RCC 7860 (cell line): ENCODE measurements at places on chromosomes 12 and 14.

DNA sequence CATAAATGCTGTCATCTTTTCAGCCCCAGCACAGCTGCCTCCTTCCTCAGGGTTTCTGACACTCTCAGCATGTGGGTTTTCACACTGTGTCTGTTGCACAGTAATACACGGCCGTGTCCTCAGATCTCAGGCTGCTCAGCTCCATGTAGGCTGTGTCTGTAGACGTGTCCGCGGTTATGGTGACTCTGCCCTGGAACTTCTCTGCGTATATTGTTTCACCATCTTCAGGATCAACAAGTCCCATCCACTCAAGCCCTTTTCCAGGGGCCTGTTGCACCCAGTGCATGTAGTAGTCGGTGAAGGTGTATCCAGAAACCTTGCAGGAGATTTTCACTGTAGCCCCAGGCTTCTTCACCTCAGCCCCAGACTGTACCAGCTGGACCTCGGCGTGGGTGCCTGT is 1210.6 kb downstream of the TMEM121 start:
- no peak for DNase-seq

DNA sequence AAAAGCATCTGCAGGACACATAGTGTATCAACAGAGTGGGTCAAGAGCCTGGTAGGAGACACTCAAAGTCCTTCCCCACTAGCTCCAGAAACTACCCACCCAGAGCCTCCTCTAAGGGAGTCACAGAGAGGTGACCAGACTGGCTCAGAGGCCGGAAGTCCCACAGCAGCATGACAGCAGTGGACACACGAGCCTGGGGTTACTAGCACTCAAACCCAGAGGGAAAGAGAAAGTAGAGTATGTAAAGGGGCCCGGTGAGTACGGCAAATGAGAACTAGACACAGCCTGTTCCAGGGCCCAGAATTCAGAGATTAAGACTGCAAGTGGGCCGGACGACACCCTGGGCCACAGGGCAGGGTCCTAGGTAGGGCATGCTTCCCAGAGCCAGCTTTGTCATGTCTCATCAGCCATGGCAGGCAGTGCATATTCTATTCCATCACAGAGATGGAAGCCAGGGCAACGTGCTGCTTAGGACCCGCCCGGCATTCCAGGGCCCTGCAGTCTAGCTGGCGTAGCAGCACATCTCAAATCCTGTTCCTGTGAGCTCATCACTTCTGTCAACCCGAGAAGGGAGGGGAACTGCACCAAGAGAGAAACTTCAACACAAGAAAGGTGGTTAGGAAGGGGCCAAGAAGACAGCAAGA is 4.2 kb downstream of the IFFO1 start:
- peak; percentile 62 for DNase-seq

GRCh38 chr14:30131581-30132097 is 204.0 kb upstream of the PRKD1 start:
- no peak for DNase-seq

- peak; percentile 87 for DNase-seq
These were observed 27.7 kb downstream of the UBR7 start for GRCh38 chr14:93234798-93235197.

- no peak for DNase-seq
These were observed 396.1 kb downstream of the NAV3 start for GRCh38 chr12:78226763-78227162.

GRCh38 chr14:32372154-32372553 is 43.1 kb downstream of the AKAP6 start:
- peak; percentile 32 for DNase-seq

DNA sequence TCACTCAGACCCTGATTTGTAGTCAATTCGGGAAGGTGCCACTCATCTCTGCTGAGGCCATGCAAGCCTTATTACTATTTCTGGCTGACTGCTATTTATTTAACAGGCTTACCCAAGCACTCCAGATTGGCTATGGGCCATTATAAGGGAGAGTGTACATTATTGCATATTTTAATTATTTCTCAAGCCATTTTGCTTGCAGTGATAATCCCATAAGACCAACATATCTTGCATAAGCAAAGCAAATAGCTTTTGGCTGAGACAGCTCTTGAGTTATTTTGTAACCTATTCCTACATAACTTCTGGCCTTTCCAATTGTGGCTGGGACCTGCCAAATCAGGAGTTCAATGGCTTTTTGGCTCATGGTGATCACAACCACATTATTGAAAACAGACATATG is 509.6 kb upstream of the USP15 start:
- DNase-seq: no peak

DNA sequence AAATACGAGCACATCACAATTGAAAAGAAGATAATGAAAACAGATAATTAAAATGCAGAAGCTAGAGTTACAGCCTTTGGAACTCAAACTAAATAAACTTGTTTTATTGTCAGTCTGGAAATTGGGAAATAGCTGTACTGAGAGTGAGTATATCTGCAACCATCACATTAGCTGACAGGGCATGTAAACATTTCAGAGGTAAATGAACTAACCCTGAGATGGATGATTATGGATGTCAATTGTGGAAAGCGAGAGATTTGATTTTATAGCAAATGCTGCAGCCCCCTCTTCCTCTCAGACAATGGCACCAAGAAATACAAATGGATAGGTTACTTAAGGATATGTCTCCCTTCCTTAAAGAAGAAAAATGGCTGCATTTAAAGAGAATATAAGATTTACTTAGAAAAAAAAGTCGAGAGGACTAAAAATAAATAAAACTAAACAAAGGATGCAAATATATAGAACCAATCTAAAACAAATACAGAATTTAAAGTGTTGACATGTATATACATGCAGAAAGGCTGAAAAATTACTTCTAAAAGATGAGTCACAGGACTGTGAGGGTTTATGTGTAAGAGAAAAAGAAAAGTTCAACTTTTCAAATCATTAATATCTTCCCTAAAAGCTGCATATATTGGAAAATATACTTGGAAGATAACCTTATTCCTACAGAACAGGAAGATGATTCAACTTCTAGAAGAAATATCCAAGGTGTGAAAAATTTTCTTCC is 120.3 kb upstream of the FLRT2 start:
- DNase-seq: no peak

GRCh38 chr12:46657453-46658411 is 168.1 kb downstream of the SLC38A4 start:
- DNase-seq: no peak

GRCh38 chr14:39071096-39071495 is 31.9 kb downstream of the SEC23A start:
- DNase-seq: no peak

DNA sequence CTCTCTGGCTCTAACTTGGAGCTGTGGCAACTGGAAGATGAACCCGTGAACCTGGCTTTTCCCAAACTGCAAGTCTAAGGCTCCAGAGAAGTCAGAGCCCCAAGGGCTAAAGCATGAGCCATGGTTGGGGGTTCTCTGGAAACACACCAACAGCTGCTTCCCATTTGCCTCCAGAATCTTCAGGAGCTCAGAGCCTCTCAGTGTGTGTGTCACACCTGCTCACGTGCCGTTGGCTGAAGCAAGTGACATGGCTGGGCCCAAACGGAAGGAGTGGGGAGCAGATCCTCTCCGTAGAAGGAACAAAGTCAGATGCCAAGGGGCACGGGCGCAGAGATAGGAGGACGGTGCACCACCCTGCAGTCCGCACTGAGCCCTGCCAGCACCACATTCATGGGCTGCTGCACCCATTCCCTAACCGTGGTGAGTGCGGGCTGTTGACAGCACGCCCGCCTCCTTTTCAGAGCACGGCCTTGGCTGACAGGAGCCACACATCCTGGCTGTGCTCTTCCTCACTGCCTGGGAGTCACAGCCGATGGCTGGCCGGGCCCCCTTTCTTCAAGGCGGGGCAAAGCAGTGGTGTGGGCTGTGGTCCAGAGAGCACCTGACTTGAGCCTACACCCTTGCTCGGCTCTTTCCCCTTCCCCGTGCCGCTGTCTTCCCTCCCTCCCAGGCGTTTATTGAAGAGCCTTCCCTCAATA is 16.6 kb upstream of the TRAF3 start:
- DNase-seq: no peak

DNA sequence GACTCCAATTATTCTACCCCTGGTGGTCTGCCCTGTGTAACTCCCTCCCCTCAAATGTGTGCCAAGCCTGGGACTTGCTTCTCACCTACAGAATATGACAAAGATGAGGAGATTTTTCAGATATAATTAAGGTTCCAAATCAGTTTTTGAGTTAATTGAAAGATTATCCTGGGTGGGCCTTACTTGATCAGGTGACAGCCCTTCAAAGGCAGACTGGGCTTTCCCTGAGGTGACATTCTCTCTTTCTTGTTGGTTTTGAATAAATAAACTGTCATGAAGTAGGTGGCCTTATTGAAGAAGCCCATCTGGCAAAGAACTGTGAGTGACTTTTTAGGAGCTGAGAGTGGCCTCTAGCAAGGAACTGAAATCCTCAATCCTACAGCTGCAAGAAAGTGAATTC is 106.0 kb downstream of the BRMS1L start:
- no peak for DNase-seq

DNA sequence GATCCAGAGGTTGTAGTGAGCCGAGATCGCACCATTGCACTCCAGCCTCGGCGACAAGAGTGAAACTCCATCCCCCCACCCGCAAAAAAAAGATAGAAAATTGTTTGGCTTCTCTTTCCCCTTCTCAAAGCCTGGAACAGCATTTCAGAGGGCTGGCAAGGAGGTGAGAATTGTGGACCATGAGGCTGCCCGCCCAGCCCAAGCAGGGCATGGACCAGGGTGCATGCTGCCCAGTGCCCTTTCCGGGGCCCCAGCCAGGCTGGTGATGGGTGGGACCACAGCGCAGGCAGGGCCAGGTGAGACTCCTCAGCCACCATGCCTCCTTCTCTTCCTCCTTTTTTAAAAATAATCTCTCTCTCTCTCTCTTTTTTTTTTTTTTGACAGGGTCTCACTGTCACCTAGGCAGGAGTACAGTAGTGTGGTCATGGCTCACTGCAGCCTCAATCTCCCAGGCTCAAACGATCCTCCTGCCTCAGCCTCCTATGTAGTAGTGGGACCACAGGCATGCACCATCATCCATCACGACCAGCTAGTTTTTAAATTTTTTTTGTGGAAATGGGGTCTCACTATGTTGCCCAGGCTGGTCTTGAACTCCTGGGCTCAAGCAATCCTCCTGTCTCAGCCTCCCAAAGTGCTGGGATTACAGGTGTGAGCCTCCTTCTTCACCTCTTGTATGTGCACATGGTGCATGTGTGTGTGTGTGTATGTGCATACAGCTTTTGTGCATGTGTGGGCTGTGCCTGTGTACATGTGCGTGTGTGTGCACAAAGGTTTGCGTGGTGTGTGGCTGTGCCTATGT is 22.2 kb downstream of the SYNDIG1L start:
- no peak for DNase-seq

- no peak for DNase-seq
These were observed 249.7 kb downstream of the FOXG1 start for GRCh38 chr14:29016050-29016900.
